Stimulated activated CD8-positive, alpha-beta memory T cell treated with anti-CD3 and anti-CD28 coated beads, Interleukin-7, amount 100 ng/mL, for 1 hour (primary cell): ENCODE measurements at places on chromosomes 2 and 18.
A peak's percentile ranks its signal among the peaks of the same experiment; 100 is the strongest.

DNA sequence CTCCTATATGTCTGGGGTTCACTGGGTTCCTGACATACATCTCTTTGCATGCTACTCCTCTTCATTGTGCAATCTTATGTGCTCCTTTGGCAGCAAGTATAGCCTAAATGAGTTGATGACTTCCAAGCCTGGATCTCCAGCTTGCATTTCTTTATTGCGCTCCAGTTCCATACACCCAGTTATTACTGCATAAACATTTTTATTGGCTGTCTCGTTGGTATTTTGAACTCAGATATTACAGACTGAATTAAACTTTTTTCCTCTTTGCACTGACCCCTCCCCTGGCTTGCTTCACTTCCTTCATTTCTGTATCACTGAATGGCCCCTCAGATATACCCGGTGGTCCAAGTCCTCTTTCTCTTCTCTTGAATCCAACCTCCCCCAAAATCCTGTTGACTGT lies 219.2 kb downstream of the MC4R start:
- DNase-seq, result no peak

DNA sequence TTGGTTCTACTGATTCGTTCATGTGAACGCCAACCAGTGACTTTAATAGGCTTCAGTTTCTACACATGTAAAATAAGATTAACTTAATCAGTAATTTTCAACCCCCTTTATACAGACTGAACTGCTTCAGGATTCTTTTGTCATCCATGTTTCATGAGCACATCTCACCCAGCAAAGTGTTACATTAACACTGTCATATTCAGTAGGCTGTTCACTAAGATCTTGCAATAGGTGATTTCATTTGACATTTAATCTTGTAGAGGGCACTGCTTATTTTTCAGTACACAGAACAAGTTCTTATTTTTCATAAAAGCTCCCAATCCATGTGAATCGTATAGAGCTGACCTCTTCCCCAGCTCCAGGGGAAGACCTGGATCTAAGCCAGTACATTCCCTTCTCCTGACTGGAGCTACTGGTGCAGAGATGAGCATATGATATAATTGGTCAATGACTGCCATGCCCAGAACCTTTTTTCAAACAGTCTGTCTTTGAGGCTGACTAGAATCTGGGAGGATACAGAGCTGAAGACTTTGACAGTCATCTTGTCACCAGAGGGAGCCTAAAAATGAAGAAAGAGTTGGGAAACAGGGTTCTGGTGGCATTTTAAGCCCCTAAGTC lies 72.2 kb upstream of the CHRNA1 start:
- no peak for DNase-seq

GRCh38 chr2:110167326-110168000 lies 37.4 kb downstream of the NPHP1 start:
- DNase-seq, result no peak

GRCh38 chr2:211449819-211450218 lies 893.4 kb downstream of the CPS1 start:
- DNase-seq, result no peak

DNA sequence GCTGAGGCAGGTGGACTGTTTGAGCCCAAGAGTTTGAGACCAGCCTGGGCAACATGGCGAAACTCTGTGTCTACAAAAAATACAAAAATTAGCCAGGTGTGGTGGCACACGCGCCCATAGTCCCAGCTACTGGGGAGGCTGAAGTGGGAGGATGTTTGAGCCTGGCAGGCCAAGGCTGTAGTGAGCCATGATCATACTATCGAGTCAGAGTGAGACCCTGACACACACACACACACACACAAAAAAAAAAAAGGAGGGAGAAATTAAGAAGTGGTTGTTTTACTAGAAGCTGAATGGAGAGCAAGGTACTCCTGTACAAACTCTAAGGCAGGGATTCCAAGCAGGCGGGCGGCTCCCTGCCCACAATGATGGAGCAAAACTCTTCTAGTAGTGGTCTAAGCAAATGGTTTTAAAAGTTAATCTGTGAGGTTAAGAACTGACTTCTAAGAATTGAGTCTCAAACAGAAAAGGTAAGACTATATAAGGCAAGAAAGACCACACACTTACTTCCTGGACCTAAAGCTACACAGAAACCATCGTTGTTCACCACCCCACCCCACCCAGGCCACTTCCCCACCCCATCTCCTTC lies 2.6 kb downstream of the ANKRD44 start:
- peak; percentile 41 for DNase-seq

- DNase-seq, result no peak
These were observed 995.6 kb upstream of the FANCL start for GRCh38 chr2:59236723-59237122.
